ENCODE measurements at places on chromosomes 12 and 14. TPM values are rescaled to one million over a fixed set of nuclear protein-coding genes. Genes with fewer than 3 reads are reported as not detected.

The MUCL1 gene
- not detected for total RNA-seq

The ACOT6 gene
- not detected for total RNA-seq

The ACYP1 gene
- 21.8 TPM for total RNA-seq

The KRT72 gene
- total RNA-seq, result not detected

The STON2 gene
- 7.8 TPM for total RNA-seq

The AICDA gene
- not detected for total RNA-seq

The KCNA1 gene
- 1.3 TPM for total RNA-seq
